Stimulated activated CD8-positive, alpha-beta memory T cell treated with anti-CD3 and anti-CD28 coated beads, Interleukin-2, amount 100 ng/mL, for 1 hour (primary cell): ENCODE measurements at places on chromosomes 12 and 14.

DNA sequence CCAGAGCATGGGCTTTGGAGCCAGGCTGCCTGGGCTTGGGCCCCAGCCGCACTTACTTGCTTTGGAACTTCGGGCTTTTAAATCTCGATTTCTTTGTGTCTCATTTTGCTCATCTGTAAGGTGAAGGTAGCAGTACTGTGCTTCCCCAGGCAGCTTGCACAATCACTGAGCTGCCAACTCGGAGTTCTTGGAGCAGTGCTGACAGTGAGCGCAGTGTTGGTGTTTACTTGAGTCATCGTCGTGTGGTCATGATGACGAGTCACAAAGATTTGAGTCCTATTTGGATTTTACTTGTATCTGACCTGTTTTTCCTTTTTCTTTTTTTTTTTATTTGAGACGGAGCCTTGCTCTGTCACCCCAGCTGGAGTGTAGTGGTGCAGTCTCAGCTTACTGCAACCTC, 31.3 kb upstream of the ATF1 start:
- no peak for DNase-seq

- no peak for DNase-seq
Observed at GRCh38 chr14:49972131-49972671, 79.3 kb downstream of the ARF6 start.

DNA sequence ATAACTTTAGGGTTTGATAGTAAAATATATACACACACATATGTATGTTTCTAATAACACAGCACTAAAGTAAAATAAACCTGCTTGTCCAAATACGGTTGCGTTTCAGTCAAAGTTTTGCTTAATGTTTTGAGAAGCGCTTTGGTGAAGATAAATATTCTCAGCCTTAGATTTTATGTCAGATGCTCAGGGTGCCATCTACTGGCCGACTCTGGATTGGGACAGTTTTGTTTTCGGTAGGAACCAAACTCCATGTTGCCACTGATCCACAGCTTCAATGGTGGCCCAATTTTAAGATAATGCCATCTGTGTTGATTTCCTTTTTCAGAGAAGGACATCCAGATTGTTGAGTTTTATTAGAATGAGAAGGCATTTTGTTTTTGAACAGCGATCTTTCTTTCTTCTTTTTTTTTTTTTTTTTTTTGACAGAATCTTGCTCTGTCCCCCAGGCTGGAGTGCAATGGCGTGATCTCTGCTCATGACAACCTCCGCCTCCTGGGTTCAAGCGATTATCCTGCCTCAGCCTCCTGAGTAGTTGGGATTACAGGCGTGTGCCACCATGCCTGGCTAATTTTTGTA, 43.1 kb downstream of the LLPH start:
- DNase-seq = no peak

- DNase-seq = no peak
Observed at GRCh38 chr12:52203079-52203921, 11.5 kb upstream of the KRT80 start.

DNA sequence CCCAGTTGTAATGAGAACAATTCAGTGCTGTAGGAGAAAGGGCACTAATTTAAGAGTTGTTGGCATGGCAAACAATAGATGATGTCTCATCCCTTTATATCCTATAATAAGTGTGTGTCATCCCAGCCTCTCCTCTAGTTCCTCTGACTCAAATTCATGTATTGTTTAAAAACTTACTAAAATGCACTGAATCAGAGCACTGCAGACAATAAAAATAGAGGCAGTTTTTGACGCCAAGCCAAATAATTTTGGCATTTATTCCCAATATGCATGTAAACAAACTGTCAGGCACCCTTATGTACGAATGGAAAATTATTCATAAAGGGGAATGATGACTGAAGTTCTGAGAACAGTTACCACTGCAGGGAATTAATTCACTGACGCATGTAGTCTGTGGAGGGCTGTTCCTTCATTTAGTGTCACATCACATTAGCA, 57.9 kb upstream of the TMX1 start:
- no peak for DNase-seq

- DNase-seq = no peak
Observed at GRCh38 chr14:56082880-56083279, 35.3 kb upstream of the PELI2 start.

- no peak for DNase-seq
Observed at GRCh38 chr14:37673439-37673838, 78.0 kb downstream of the TTC6 start.

DNA sequence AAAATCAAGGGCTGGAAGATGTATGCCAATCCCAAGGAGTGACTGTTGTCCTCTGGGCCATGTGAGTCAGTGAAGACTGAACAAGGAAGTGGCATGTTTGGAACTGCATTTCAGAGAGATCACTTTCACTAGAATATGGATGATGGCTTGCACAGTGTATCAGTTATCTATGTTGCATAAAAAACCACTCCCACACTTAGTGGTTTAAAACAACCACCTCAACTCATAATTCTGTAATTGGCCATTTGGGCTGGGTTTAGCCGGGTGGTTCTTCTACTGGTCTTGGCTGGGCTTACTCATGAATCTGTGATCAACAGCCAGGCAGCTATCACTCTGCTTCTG, 15.4 kb downstream of the BDKRB1 start:
- no peak for DNase-seq

GRCh38 chr12:104971306-104971705, 13.2 kb upstream of the SLC41A2 start:
- no peak for DNase-seq

DNA sequence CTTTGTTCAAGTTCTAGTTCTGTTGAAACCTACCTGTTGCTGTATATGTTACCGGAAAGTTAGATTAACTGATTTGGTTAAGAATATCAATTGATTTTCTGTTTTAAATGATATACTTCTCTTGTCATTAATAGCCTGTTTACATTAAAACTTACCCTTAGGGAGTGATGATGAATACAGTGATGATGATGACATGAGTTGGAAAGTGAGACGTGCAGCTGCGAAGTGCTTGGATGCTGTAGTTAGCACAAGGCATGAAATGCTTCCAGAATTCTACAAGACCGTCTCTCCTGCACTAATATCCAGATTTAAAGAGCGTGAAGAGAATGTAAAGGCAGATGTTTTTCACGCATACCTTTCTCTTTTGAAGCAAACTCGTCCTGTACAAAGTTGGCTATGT, 33.0 kb downstream of the CAND1 start:
- no peak for DNase-seq

DNA sequence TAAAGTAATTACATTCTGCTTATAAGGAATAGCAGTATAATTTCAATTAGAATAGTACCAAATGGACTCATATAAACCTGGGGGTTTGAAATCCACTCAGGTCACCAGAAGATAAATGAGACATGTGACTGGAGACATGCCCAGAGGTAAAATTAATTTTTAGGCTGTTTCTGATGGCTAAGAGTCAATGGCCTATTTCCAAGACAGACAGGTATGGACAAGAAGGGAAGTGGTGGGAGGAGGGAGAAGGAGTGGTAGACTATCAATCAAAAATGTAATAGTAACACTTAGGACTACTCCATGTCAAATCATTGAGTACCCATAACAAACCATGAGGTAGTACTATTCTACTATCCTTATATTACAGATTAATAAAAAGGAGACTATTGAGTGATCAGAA, 544.0 kb downstream of the GALC start:
- DNase-seq = no peak

- DNase-seq = no peak
Observed at GRCh38 chr12:131067981-131068851, 114.5 kb downstream of the ADGRD1 start.

DNA sequence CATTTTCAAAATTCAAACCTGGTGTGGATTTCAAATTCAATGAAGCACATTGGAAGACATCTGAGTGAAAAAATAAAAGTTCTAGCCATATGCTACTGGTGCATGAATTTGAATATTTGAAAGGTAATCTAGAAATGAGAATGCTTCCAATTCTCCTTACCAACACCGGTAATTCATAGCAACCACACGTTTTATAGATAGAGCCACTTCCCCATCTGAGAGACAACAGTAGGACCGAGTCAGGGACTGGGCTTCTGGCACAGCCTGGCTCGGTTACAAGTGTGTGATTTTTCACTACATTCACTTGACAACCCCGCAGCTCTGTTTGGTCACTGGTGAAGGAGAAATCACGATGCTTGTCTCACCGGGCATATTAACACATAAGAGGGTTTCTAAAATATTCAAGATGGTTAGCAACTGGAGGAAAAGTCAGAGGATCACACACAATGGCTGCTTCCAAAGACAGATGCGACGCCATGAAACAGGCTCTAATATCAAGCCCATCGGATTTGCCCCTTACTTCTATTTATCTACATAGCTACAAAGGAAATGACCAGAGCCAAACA, 86.5 kb upstream of the FOXN3 start:
- DNase-seq = no peak

- no peak for DNase-seq
Observed at GRCh38 chr14:46381674-46382073, 269.9 kb downstream of the RPL10L start.

DNA sequence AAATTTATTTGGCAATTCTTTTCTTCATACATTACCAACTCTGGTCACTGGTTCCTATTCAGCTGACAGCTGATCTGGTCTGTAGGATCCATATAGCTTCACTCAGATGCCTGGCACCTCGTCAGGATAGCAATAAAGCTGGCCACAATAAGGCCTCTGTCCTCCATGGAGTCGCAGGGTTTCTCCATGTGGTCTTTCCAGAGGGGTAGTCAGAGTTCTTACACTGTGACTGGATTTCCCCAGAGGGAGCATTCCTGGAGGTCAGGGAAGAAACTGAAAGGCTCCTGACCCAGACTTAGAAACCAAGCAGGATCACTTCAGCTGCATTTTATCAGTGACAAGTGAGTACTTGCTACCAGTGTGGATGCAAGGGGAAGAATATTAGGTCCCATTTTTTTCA, 34.9 kb upstream of the SIX1 start:
- no peak for DNase-seq

DNA sequence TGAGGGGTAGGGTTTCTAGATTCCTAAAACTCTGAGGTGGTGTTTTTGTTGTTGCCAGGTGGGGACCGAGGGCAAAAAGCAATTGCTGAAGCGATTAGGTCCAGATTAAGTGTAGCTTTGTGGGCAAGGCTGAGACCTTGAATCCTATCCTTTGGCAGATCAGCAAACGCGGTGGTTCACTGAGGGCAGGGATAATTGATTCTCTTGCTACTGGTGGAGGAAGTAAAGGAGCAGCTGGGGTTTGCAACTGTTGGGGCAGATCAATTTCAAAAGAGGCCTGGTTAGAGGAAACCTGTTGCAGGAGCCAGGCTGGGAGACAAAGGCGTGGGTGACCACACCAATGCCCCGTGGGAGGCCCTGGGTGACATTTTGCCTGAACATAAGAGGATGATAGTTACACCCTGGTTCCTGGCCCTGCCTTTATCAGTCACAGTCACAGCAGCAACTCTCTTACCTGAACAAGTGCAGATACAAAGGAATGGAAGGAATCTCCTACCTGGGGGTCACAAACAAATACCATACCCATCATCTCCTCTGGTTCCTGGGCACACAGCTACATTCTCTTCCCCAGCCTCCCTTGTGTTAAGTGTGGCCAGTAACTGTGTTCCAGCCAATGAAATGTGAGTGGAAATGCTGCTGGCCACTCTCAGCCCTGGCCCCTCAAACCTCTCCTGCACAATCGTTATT, 43.3 kb upstream of the RASSF3 start:
- no peak for DNase-seq

GRCh38 chr12:105721891-105722290, 391.4 kb downstream of the C12orf75 start:
- DNase-seq = no peak

- DNase-seq = no peak
Observed at GRCh38 chr12:42409471-42409870, 83.5 kb downstream of the PPHLN1 start.

GRCh38 chr14:95523815-95524448, 7.5 kb upstream of the SYNE3 start:
- no peak for DNase-seq

DNA sequence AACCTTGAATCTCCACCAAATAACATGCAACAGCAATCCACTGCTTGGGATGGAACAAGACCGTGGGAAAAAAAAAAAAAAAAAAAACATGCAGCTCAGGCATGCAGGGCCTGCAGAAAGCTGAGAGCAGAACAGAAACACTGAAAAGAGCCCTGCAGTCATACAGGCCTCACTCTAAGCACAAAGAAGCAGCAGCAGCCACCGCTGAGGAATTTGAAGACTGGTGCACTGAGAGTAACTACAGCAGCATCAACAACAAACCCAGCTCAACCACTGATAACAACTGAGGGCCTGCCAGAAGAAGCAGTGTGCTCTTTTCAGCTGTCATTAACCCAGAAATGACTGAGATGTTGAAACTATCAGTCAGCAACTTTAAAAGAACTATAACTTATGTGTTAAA, 354.7 kb upstream of the TMTC1 start:
- DNase-seq = no peak

GRCh38 chr12:54387114-54387467, 2.6 kb upstream of the ZNF385A start:
- no peak for DNase-seq

GRCh38 chr12:39846971-39847650, 227.5 kb upstream of the ABCD2 start:
- no peak for DNase-seq

GRCh38 chr14:64953310-64953654, 10.7 kb upstream of the GPX2 start:
- DNase-seq = no peak

DNA sequence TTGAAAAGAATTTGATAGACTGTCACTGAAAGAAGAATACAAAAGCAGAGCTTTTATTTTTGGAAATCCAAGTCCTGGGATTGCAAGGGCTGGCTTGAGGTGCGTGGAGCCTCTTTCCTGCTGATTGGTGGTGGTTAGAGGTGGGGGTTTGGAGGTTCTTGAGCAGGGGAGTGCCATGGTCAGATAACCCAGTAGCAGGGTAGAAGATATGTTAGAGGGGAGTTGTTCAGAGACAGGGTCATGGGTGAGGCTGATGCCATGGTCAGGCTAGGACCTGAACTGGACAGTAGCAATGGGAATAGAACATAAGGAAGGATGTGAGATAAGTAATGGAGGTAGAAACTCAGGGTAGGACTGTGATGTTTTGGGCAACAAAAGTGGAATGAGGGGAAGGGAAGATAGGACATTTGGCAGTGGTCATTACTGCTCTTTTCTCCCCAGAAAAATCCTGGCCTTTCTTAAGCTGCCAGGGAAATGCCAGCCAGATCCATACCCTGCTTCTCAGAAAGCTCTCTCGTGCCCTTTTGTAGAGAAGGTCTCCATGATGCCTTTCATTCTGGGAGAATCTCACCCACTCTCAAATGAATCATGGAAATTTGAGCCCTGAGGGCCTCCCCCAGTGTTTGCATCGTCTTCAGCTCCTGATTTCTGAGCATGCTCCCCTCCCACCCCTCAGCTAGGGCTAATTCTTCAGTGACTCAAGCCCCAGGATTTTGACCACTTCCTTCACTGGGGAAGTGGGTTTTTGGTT, 9.5 kb downstream of the EMP1 start:
- no peak for DNase-seq

- DNase-seq = no peak
Observed at GRCh38 chr12:55637467-55637866, 775 bp downstream of the OR10P1 start.
